GM23248 (cell line): ENCODE measurements at places on chromosomes 6 and 20.

GRCh38 chr6:89346433-89346832 is 6.1 kb downstream of the UBE2J1 start:
- no peak for DNase-seq

DNA sequence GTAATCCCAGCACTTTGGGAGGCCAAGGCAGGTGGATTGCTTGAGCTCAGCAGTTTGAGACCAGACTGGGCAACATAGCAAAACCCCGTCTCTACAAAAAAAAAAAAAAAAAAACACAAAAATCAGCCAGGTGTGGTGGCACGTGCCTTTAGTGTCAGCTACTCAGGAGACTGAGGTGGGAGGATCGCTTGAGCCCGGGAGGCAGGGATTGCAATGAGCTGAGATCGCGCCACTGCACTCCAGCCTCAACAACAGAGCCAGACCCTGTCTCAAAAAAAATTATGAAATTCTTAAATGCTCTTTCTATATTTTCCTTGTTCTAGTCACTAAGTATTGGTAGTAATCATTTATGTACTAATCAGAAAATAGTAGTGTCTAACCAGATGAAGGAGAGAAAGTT is 30.6 kb downstream of the SYTL3 start:
- no peak for DNase-seq

- DNase-seq, result no peak
These were observed 3.6 kb upstream of the TFEB start for GRCh38 chr6:41739041-41739440.

DNA sequence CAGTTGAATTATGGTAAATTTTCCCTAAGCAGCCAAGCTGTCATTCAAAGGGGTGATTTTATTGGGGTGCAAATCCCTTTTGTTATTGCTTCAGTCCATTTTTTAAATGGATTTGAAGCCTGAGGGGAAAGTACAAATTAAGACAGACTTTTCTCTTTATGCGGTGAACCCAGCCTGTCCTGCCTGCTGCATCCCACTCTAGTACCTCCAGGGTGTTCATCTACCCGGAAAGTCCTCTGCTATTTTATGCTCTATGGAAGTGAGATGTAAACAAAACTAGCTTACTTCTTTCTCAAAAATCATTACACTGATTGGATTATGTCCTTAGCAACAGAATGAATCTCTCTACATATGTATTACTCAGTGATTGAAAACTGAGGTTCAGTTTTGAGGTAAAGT is 1088.9 kb upstream of the CITED2 start:
- DNase-seq, result no peak

- DNase-seq, result no peak
These were observed 246.2 kb downstream of the PRKN start for GRCh38 chr6:162481320-162481719.
